AG10803 (cell line): ENCODE measurements at places on chromosomes 7 and 10.

DNA sequence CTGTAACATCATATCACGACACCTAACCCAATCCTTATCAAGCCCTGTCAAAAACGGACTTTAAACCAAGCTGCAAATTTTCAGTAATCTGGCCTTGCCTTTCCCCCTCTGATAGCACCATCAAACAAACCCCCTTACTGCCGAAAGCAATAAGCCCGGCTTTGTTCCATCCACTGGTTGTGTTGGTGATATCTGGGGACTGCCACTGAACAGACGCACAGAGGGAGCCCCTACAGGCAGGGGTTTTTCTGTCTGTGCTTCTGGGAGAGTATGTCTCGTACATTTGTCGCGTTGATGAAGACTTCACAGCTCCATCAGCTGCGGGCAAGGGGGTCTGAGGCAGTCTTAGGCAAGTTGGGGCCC lies 550 bp upstream of the PLAU start:
- no peak for DNase-seq

GRCh38 chr7:156928406-156928747 lies 21.1 kb upstream of the NOM1 start:
- no peak for DNase-seq

- DNase-seq, result no peak
Observed at GRCh38 chr10:63438506-63439498, 27.0 kb downstream of the JMJD1C start.

DNA sequence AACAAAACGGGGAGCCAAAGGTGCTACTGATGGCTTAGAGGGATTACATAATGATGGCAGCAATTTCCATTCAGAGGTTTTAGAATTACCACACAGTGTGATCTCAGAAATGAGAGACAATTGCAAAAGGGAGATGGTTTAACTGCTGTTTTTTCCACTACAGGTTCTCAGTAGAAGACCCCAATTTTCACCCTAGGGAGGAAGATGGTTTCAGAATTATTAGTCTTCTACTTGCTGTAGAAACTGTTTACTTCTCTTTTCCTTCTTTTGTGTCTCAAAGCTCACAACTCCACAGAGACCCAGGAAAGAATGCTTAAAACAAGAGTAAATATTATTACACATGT lies 226.5 kb downstream of the INHBA start:
- DNase-seq, result no peak

- peak; percentile 30 for DNase-seq
Observed at GRCh38 chr10:17847585-17848296, 38.6 kb downstream of the MRC1 start.

DNA sequence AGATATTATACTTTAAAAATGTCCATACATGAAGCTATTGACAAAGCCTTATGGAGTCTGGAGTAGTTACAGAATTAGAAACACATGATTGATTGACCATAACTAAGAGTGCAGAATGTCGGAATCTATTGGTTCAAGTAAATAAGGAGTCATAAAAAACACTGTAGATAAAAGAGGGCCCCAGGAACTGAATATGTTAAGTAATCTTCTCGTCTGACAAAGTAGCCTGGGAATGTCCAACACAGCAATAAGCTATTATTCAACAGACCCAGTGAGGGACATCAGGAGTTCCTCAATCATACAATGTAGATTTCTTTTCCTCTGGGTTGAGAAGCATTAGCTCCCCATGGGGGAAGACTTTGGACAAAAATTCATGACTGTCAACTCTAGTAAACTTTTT lies 782.0 kb downstream of the SUGCT start:
- DNase-seq, result no peak

DNA sequence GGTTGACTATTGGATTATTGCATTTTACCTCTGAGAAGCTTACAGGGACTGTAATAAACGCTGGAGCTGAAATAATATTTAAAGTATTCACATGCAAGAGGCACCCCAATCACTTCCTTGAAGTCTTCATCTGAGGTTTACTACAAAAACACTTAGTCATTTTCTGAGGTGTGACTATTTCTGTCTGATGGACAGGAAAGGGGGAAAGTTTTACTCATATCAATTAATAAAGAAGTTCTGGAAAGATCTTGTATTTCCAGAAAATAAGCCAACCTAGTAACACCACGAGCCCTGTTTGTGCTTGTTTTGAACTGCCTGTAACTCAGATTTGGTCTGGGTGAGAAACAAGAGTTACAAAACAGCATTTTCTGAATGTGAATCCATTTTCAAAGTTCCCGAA lies 63.9 kb upstream of the PRKCQ start:
- no peak for DNase-seq

- DNase-seq, result no peak
Observed at GRCh38 chr10:112456533-112456932, 9.5 kb downstream of the VTI1A start.

- DNase-seq, result no peak
Observed at GRCh38 chr7:146076344-146076743, 40.3 kb upstream of the CNTNAP2 start.

DNA sequence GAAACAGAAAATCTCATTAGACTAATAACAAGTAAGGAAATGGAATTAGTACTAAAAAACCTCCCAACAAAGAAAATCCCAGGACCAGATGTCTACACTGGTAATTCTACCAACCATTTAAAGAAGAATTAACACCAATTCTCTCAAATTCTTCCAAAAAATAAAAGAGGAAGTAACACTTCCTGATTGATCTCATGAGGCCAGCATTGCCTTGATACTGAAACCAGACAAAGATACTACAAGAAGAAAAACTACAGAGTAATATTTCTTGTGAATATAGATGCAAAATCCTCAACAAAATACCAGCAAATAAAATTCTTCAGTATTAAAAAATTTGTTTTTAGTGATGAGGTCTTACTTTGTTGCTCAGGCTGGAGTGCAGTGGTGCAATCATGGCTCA lies 21.3 kb downstream of the GCK start:
- DNase-seq, result no peak

DNA sequence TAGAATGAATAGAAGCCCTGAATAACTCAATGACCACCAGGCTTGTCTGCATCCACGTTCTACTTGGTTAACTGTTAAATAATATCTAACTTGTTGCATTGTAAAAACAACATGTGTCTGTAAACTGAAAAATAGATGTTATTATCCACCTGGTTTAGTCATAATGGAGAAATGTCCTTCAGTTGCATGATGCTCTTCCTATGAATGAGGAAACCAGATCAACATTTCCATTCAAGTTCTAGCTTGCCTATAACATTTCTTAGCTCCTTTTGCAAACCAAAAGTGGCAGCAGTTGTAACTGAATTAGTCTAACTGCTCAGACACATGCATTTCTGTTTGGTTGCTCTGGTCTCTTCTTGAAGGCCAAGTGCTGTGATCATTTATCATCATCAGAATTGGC lies 62.9 kb upstream of the BET1 start:
- no peak for DNase-seq

GRCh38 chr7:128168667-128169210 lies 72.3 kb upstream of the LEP start:
- DNase-seq, result peak; percentile 7

DNA sequence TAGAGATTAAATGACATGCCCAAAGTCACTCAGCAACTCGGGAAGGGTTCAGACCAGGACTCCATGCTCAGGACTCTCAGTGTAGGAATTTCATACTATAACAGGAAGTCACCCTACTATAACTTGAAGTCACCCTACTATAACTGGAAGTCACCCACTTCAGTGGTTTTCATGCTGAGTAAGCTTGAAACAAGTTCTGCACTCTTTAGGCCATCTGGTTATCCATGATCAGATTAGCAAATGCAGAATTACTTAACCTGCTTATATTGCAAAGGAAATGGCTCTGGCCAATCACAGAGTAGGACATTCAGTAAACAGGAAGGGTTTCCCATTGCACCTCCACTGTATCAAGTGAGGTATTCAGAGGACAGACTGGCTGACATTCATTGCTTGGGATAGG lies 1240.4 kb downstream of the GATA3 start:
- DNase-seq, result no peak

- DNase-seq, result no peak
Observed at GRCh38 chr10:86335831-86336230, 30.8 kb downstream of the GRID1 start.

- no peak for DNase-seq
Observed at GRCh38 chr10:130215931-130216231, 79.7 kb downstream of the GLRX3 start.

- DNase-seq, result no peak
Observed at GRCh38 chr7:94466516-94466915, 43.1 kb upstream of the CASD1 start.

DNA sequence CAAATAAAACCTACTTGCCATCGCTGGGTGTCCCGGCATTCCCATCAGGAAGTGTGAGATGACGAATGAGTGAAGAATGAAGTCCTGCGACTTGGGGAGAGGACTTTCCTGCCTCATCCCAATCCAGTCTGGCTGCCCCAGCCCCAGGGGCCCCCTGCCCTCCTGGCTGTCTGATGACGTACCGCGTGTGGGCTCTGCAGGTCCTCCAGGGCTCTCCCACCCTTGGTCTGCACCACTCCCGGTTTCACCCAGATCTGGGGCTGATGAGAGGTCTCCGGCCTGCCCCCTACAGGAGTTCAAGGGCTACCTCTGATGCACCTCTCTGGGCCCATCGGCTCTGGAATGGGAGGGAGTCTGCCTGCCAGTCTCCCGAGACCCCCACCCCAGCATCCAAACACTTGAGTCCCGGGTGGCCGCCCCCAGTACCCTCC lies 9.8 kb downstream of the ATP6V1F start:
- no peak for DNase-seq

- no peak for DNase-seq
Observed at GRCh38 chr7:98199131-98199530, 12.1 kb upstream of the BHLHA15 start.

- no peak for DNase-seq
Observed at GRCh38 chr7:4033996-4034395, 648.1 kb upstream of the FOXK1 start.

GRCh38 chr7:139669106-139670061 lies 108.4 kb downstream of the HIPK2 start:
- peak; percentile 51 for DNase-seq

DNA sequence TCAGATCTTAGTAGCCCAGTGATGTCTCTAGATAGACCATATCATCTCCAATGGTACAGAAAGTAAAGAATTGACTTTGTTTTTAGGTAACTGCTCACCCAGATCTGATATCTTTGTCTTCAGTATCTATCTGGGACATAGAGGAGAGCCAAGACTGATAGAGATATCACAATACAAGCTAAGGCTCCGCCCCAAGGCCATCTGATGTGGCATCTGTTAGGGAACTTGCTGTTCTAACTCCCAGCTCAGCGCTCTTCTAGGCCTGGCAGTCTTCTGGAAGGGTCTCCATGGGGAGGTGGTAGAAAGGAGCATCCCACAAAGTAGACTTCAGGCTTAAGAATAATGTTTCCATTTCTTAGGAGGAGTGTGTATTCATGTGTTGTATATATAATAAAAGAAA lies 88.4 kb upstream of the SAMD8 start:
- DNase-seq, result no peak

DNA sequence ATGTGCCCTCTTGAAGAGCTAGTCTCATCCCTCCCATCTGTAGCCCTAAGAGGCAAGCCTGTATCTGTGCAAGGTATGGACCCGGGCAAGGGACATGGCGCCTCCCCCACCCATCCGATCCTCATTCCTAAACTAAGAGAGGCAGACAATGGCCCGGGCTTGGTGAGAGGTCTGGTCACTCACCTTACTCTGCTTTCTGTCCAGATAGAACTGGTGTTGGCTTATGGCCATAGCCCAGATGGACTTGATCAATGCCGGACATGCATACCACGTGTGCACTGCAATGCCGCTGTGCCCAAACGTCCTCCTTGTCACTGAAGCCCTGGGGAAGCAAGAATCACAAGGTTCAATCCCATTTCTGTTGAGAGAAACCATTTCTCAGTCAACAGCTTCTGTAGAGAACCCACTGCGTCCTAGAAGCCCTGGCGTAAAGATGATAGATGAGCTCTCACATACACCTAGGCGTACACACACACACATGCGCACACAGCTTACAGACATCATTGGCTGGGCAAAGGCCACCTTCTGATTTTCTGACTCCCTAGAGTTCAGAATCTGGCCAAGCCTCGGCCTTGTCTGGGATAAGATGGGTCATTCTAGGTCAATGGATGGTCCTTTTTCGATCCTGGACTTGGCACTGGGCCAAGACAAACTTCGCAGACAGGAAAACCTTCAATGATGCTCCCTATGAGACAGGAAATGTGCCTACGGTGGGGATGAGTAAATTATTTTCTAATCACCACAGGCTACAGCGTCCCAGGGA lies 114.6 kb downstream of the PRPF18 start:
- no peak for DNase-seq

GRCh38 chr10:92997620-92998019 lies 63.0 kb upstream of the CYP26C1 start:
- no peak for DNase-seq

DNA sequence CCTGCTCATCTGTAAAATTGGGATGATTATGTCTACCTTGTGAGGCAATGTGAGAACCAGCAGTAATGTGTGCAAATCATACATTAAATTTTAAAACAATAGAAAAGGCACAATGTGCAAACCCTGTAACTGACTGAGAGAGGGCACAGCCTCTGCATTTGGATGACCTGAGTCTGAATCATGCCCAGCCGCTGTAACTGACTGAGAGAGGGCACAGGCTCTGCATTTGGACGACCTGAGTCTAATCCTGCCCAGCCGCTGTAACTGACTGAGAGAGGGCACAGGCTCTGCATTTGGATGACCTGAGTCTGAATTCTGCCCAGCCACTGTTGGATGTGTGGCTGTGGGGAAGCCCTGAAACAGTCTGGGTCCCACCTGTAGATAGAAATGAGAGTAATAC lies 351.5 kb upstream of the SHH start:
- no peak for DNase-seq

GRCh38 chr10:25142116-25142864 lies 32.5 kb upstream of the GPR158 start:
- DNase-seq, result no peak

DNA sequence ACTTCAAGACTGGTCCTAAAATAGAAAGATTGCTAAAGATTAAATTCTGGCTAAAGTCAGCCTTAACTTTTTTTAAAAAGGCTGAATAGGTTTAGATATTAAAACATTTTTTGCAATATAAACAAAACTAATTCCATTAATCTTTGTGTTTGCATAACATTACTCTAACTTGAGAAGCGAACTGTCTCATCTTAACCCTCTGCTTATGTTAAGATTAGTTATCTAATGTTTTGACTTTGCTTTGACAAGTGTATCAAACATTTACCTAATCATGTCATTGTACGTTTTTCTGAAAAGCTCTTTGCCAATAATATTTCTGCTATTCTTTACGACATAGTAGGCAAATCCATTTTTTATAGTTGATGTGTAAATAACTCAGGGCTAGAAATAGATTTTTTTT lies 68.0 kb downstream of the ITIH5 start:
- no peak for DNase-seq

- no peak for DNase-seq
Observed at GRCh38 chr10:49278497-49278981, 20.4 kb upstream of the C10orf71 start.

- DNase-seq, result peak; percentile 69
Observed at GRCh38 chr10:80460399-80461207, 6.5 kb downstream of the TSPAN14 start.

DNA sequence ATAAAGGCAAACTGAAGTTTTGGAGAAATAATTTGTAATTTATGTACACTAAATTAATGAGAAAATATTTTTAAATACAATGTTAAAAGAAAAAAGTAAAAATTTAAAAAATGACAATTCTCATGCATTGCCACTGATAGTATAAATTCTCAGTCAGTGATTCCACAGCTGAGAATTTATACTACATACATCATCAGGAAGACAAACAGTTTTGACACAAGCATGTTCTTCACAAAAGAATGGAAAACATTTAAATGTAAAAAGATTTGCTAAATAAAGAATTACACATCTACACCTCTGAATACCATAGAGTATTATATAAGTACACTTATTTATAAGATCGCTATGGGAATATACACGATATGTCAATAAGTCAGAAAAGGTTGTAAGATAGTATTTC lies 101.1 kb upstream of the LAMB4 start:
- DNase-seq, result peak; percentile 11
